Forelimb muscle (tissue), 1 donor: ENCODE measurements at places on chromosomes 1 and 21. TPM values are rescaled to one million over a fixed set of nuclear protein-coding genes. Genes with fewer than 3 reads are reported as not detected.

Gene TRIM58
- 3.1 TPM for polyA plus RNA-seq

Gene AGMAT
- 3.7 TPM for polyA plus RNA-seq

Gene GPR157
- 0.68 TPM for polyA plus RNA-seq

Gene CD247
- 1.2 TPM for polyA plus RNA-seq

Gene MX1
- 2.4 TPM for polyA plus RNA-seq

Gene NBPF6
- not detected for polyA plus RNA-seq

Gene C21orf58
- polyA plus RNA-seq: 8.2 TPM

Gene GJA8
- polyA plus RNA-seq: not detected

Gene NBPF4
- polyA plus RNA-seq: not detected

Gene LMNA
- polyA plus RNA-seq: 298 TPM

Gene TDRD5
- polyA plus RNA-seq: not detected

Gene AGO4
- polyA plus RNA-seq: 13.2 TPM

Gene ALX3
- not detected for polyA plus RNA-seq

Gene FAM151A
- polyA plus RNA-seq: 0.34 TPM

Gene SLC6A9
- 3.2 TPM for polyA plus RNA-seq

Gene GNG4
- polyA plus RNA-seq: 0.42 TPM

Gene ORC1
- polyA plus RNA-seq: 2.3 TPM

Gene SLC30A2
- polyA plus RNA-seq: 1.00 TPM

Gene NBPF26
- polyA plus RNA-seq: 15.6 TPM
